Lung microvascular endothelial cell (primary cell): ENCODE measurements at places on chromosomes 1 and 21.
A peak's percentile ranks its signal among the peaks of the same experiment; 100 is the strongest.

DNA sequence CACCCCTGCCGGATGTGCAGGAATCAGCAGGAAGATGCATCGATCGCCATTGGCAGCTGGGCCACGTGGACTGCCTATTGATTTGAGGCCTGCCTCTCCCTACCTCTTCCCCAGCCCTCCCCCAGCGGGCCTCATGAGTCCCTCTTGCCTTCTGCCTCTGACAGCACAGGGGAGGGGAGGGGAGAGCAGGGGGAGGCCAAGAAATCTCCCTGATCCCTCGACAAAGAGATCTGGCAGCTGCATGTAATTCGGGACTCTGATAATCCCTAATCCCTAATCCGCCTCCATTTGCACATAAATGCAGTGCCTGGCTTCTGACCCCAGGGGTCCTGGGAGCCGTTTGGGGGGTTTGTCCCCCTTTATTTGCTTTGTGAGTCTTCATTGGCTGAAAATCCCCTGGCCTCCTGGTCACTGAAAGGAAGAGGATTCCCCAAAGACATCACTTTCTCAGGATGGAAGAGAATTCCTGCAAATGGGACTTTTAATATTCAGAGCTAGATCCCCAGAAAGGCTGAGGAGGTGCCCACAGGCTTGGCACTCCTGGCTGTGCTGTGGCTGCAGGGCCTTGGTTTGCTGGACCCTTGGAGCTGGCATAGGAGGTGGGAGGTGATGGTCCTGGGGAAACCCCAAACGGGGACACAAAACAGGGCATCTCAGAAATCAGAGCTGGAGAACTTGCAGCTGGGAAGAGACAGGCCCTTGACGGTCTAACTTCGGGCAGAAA, 239.4 kb upstream of the POU3F1 start:
- no peak for DNase-seq

DNA sequence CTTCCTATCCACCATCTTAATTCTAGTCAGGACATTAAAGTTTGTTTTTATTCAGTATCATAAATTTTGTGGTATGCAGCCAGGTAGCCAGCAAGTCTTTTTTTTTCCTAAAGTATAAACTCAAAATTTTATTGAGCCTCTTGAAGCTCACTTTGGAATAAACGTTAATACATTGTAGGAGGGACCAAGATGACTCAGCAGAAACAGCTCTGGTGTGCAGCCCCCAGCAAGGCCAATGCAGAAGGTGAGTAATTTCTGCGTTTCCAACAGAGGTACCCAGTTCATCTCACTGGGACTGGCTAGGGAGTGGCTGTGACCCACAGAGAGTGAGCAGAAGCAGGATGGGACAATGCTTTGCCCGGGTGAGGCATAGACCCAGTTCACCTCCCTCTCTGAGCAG, 9.7 kb upstream of the OR2M3 start:
- no peak for DNase-seq

GRCh38 chr1:18641005-18641941, 10.6 kb downstream of the PAX7 start:
- no peak for DNase-seq

DNA sequence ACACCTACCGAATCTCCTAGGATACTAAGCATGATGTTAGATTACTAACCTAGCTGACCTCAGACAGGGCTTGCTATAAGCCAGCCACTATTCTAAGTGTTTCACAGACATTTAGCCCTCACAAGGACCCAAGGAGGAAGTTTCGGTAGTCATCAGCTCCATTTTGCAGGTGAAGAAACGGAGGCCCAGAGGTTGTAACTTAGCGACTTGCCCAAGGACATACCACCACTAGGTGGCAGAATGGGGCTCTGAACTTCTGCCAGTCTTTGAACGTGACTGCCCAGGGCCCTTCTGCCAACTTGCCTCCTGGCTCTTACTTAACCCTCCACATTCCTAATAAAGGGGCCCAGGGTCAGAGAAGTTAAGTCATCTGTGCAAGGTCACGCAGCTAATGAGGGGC, 283.5 kb downstream of the C1orf94 start:
- DNase-seq, result peak; percentile 12

DNA sequence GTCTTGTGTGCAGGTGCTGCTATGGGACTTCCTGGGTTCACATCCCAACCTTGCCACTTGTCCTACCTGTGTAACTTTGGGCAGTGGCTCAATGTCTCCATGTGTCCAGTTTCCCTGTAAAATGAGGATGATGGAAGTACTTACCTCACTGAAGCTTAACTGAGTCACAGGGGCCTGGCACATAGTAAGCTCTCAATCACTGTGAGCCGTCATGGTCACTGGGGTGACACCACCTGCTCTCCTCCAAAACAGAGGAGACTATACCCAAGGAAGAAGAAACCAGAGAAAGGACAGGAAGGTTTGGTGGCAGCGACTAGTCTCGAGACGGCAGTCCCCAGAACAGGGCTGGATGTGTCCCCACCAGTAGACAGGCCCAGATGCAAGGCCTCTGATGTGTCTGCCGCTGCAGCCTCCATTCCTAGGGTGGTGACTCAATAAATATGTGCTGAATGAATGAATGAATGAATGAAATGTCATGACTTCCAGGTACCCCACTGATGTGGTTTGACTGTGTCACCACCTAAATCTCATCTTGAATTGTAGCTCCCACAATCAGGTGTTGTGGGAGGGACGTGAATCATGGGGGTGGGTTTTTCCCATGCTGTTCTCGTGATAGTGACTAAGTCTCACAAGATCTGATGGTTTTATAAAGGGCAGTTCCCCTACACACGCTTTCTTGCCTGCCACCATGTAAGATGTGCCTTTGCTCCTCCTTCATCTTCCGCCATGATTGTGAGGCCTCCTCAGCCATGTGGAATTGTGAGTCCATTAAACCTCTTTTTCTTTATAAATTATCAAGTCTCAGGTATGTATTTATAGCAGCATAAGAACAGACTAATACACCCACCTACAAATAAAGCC, 13.0 kb upstream of the LRP8 start:
- no peak for DNase-seq
